Brain microvascular endothelial cell (primary cell): ENCODE measurements at places on chromosomes 1 and 21.

GRCh38 chr1:31811605-31812004 lies 4.2 kb downstream of the SPOCD1 start:
- peak; percentile 56 for DNase-seq

DNA sequence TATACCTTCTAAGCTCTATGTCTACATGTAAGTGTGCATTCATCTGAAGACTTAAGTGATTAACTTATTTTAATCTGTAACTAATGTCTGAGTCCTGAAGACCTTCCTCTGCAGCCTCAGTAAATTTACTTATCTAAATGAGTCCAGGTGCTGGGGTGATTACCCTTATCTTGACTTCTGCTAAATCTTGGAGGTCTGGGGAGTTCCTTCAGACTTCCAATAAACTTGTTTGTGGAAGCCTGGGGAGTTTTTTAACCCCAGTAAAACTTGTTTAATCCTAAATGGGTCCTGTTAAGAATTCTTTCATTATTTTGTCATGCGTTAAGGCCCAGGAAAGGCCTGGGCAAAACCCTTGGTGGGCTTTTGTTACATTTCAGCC lies 37.0 kb downstream of the RSPH1 start:
- DNase-seq, result no peak

GRCh38 chr1:206568256-206568655 lies 44.0 kb downstream of the EIF2D start:
- no peak for DNase-seq

GRCh38 chr1:185929776-185930175 lies 195.6 kb downstream of the HMCN1 start:
- no peak for DNase-seq

- DNase-seq, result no peak
Observed at GRCh38 chr1:1033731-1034438, 14.0 kb downstream of the AGRN start.
